ENCODE measurements at places on chromosomes 5 and 9.

GRCh38 chr9:93143830-93144530 is 9.9 kb upstream of the NINJ1 start:
- peak; percentile 31 for ATAC-seq

GRCh38 chr5:56631719-56632118 is 183.6 kb upstream of the MAP3K1 start:
- ATAC-seq, result peak; percentile 18

GRCh38 chr5:5494489-5495402 is 72.3 kb downstream of the ICE1 start:
- peak; percentile 95 for ATAC-seq

DNA sequence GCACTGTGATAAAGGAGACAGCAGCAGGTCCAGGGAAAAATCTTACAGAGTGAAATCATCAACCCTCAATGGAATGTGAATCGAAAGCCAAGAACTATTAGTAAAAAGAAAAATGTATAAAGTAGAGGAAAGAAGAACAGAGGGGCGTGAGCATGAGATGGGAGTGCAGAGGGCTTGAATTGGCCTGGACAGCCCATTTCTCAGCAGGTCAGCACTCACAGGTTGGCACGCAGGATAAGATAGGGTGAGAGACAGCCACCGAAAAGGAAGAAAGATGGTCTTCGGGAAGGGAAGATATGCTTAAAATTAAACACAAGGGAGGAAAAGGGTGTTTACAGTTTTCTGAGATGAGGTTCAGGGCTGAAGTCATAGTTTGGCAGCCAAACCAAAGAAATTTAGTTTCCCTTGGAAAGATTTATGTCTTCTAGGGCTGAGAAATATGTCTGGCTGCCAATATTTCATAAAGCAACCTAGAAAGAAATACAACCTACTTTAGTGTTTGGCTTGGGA is 524.7 kb downstream of the SPATA31D1 start:
- no peak for ATAC-seq

DNA sequence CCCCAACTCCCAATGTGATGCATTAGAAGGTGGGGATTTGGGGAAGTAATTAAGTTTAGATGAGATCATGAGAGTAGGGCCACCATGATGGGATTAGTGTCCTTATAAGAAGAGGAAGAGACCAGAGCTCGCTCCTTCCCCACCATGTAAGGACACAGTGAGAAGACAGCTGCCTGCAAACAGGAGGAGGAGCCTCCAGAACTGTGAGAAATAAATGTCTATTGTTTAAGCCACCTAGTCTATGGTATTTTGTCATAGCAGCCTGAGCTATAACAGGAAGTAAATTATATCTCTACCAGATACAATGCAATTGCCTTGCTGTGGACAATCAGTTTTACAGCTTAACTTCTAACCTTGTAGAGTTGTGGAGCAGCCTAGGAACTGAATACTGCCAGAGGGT is 58.0 kb downstream of the ANKRD33B start:
- no peak for ATAC-seq

DNA sequence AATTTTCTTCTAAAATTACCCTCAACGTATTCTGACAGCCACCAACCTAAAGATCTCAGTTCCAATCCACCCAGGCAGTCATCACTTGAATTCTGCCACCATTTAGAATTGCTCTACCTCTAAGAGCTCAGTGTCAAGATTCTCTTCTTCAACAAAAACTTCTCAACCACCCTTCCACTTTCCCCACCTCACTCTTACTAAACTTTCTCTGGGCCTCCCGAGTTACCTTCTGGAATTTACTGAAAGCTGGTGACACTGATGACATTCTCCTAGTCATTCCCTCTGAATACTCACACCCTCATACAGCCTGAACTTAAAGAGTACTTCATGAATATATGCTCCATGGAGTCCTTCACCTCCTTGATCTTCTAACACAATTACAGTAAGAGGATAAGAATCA is 209.5 kb downstream of the TSSK1B start:
- no peak for ATAC-seq

GRCh38 chr9:22169243-22169642 is 160.1 kb upstream of the CDKN2B start:
- ATAC-seq, result no peak
